ENCODE measurements at places on chromosomes 5 and 9. TPM values are rescaled to one million over a fixed set of nuclear protein-coding genes. Genes with fewer than 3 reads are reported as not detected.

DNA sequence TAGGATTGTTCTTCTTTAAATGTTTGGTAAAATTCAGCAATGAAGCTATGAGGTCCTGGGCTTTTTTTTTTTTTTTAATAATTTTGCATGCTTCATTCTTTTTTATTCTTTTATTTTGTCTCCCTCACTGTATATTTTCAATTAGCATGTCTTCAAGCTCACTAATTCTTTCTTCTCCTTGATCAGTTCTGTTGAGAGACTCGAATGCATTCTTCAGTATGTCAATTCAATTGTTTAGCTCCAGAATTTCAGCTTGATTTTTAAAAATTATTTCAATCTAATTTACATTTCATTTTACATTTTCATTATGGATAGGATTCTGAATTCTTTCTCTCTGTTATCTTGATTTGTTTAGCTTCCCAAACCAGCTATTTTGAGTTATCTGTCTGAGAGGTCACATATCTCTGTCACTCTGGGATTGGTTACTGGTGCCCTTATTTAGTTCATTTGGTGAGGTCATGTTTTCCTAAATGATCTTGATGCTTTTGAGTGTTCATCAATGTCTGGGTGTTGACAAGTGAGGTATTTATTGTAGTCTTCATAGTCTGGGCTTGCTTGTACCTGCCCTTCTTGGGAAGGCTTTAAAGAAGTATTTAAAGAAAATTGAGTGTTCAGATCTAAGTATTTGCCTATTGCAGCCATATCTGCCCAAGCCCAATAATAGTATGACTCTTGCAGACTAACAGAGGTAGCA lies 9.1 kb downstream of the LURAP1L start:
- no peaks in the 10 kb centered on the region for H3K27me3 ChIP-seq
- H3K36me3 ChIP-seq, result no peaks in the 10 kb centered on the region
- no peak overlapping the region for H3K4me3 ChIP-seq
- DNase-seq, result no peak

DNA sequence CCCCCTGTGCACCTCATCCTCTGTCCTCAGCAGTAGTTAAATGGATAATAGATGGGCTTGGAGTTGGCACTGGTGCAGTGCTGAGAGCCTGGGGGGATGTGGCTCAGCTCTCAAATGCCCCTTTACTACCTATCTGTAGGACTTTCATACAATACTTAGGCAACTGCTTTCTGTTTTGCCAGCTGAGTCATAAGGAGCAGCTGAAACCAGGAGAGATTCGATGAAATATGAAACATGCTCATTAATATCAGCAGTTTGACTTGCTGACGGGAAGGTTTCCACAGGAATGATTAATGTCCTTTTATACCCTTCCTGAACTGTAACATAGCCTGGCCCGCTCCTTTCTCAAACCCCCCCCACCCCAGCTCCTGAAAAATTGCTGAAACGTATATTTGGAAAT lies 142.6 kb downstream of the SAXO1 start:
- no peaks in the 10 kb centered on the region for H3K4me1 ChIP-seq
- H3K27me3 ChIP-seq, result no peaks in the 10 kb centered on the region
- DNase-seq, result no peak
- peak overlapping the region; percentile 1 for H3K27ac ChIP-seq
- H3K4me3 ChIP-seq, result no peak overlapping the region

TMEM252 gene
- polyA plus RNA-seq, result not detected

DNA sequence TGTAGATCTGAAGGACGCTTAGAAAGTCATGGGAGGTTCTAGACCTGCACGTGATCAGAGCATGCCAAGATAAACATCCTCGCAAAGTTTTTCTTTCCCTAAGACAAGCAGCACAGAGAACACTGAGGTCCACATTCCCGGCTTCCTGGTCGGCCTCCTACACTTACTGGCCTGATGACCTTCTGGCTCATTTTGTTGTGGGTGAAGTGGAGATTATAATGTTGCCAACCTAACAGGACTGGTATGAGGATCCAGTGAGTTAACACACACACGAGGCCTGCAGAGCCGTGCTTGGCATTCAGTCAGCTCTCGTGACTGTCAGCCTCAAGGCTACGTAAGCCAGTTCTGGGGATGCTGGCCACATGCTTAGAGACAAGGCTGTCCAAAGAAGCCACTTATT lies 186.0 kb downstream of the TENT4A start:
- H3K27me3 ChIP-seq, result no peaks in the 10 kb centered on the region
- no peak overlapping the region for H3K4me3 ChIP-seq
- peak; percentile 30 for DNase-seq
- H3K4me1 ChIP-seq, result peaks cover 20% of the 10 kb centered on the region

SPINK7 gene
- polyA plus RNA-seq, result 55.8 TPM

GRCh38 chr5:170405817-170406216 lies 16.6 kb upstream of the KCNMB1 start:
- no peaks in the 10 kb centered on the region for H3K36me3 ChIP-seq
- H3K27me3 ChIP-seq, result no peaks in the 10 kb centered on the region
- no peak overlapping the region for H3K27ac ChIP-seq
- H3K4me3 ChIP-seq, result no peak overlapping the region
- DNase-seq, result no peak
- H3K4me1 ChIP-seq, result no peaks in the 10 kb centered on the region

GRCh38 chr5:147748590-147748989 lies 33.9 kb downstream of the JAKMIP2 start:
- no peaks in the 10 kb centered on the region for H3K4me1 ChIP-seq
- H3K27ac ChIP-seq, result no peak overlapping the region
- H3K36me3 ChIP-seq, result no peaks in the 10 kb centered on the region
- H3K27me3 ChIP-seq, result no peaks in the 10 kb centered on the region
- DNase-seq, result no peak
- H3K4me3 ChIP-seq, result no peak overlapping the region

- H3K4me1 ChIP-seq, result no peaks in the 10 kb centered on the region
- no peaks in the 10 kb centered on the region for H3K27me3 ChIP-seq
- H3K36me3 ChIP-seq, result no peaks in the 10 kb centered on the region
- DNase-seq, result no peak
Measured at GRCh38 chr5:37570597-37570996, 191.5 kb downstream of the WDR70 start.

- H3K36me3 ChIP-seq, result no peaks in the 10 kb centered on the region
- no peak overlapping the region for H3K4me3 ChIP-seq
- no peak overlapping the region for H3K27ac ChIP-seq
- H3K27me3 ChIP-seq, result no peaks in the 10 kb centered on the region
- DNase-seq, result peak; percentile 43
Measured at GRCh38 chr5:83844449-83845068, 123.9 kb upstream of the HAPLN1 start.

- peaks cover 12% of the 10 kb centered on the region for H3K36me3 ChIP-seq
- no peaks in the 10 kb centered on the region for H3K27me3 ChIP-seq
- H3K4me1 ChIP-seq, result peaks cover 53% of the 10 kb centered on the region
- H3K4me3 ChIP-seq, result peak overlapping the region; percentile 80
- peak overlapping the region; percentile 97 for H3K27ac ChIP-seq
Measured at GRCh38 chr5:154858972-154859871, 795 bp downstream of the CNOT8 start.

GRCh38 chr5:150847334-150847695 lies 994 bp downstream of the IRGM start:
- no peaks in the 10 kb centered on the region for H3K27me3 ChIP-seq
- H3K4me1 ChIP-seq, result no peaks in the 10 kb centered on the region
- no peaks in the 10 kb centered on the region for H3K36me3 ChIP-seq
- no peak overlapping the region for H3K4me3 ChIP-seq
